ENCODE measurements at places on chromosomes 2 and 18.

DNA sequence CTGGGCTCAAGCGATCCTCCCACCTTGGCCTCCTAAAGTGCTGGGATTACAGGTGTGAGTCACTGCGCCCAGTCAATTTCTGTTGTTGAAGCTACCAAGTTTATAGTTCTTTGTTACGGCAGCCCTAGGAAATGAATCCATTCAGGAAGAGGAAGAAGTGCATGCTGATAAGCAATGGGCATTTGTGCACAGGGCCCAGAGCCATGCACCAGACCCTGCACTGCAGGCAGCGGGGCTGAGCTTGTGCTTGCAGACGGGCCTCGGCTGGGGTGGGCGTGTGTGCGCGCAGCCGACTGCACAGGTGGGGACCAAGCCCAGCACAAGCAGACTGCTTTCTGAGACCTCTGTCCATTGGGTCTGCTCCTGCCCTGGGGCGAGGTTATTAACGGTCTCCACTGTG is 144.6 kb downstream of the CABLES1 start:
- peak; percentile 10 for DNase-seq
- no peaks in the 10 kb centered on the region for H3K27me3 ChIP-seq
- no peaks in the 10 kb centered on the region for H3K36me3 ChIP-seq
- peaks cover 47% of the 10 kb centered on the region for H3K4me1 ChIP-seq
- no peak overlapping the region for H3K27ac ChIP-seq

- H3K4me1 ChIP-seq, result no peaks in the 10 kb centered on the region
- H3K27ac ChIP-seq, result no peak overlapping the region
- H3K36me3 ChIP-seq, result no peaks in the 10 kb centered on the region
- peaks cover 75% of the 10 kb centered on the region for H3K27me3 ChIP-seq
Measured at GRCh38 chr2:143158551-143159485, 29.6 kb downstream of the ARHGAP15 start.

DNA sequence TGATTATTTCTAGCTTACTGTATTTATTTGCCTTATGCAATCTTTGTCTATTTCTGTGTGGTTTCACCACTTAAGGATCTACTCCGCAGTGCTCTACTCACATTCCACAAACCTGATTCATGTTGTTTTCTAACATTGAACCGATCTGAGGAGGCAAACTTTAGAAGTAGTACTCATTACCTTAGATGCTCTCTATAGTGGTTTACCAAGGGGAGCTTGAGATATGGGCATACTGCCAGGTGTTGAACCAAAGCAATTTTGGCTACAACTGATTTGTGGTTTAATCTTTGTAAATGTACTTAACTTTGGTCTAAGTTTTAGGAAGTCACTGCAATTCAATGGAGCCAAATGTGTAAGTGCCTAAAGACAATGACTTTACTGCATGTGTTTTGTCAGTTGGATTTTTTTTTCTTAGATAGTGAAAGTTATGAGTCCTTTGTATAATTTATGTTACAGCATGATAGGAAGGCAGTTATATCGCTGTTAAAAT is 50.1 kb downstream of the MAP2 start:
- H3K4me3 ChIP-seq, result no peak overlapping the region
- H3K36me3 ChIP-seq, result no peaks in the 10 kb centered on the region
- 0 out of 2 replicates have a peak overlapping the region, but pooled peaks have one; percentile 9 for H3K27ac ChIP-seq

- no peaks in the 10 kb centered on the region for H3K4me1 ChIP-seq
- no peak for DNase-seq
- no peaks in the 10 kb centered on the region for H3K36me3 ChIP-seq
Measured at GRCh38 chr2:37529830-37530415, 141.5 kb downstream of the CDC42EP3 start.

DNA sequence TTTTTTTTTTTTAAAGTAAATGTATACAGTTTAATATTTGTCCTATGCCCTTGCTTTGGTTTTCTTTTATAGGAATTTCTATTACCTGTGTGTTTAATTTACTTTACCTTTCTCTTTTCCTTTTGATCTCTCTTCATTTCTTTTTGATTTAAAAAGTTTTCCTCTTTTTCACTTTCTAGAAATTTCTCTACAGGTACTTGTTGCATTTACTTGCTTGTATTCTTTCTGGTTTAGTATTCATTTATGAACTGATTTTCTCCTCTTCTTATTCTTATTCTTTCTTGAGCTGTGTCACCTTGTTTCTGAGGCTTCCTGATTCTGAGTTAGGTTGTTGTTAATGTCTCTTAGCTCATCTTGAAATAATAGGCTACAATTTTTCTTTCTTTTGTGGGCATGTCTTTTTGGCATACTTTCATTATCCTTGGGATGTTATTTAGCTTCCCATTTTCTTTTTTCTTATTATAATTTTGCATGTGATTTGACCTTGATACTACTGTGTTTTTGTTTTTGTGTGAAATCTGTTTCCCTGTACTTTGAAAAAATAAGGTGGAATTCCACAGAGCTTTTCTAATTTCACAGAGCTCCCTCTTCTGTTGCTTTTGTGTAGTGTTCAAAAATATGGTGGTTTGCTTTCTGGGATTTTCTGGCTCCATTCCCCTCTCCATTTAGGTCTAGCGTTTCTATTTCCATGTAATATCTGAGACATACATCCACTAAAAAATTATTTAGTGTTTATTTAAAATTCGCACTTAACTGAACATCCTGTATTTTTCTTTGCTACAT is 25.5 kb upstream of the ALMS1 start:
- no peak overlapping the region for H3K4me3 ChIP-seq
- no peak overlapping the region for H3K27ac ChIP-seq
- H3K27me3 ChIP-seq, result peaks cover 31% of the 10 kb centered on the region
- H3K4me1 ChIP-seq, result no peaks in the 10 kb centered on the region

DNA sequence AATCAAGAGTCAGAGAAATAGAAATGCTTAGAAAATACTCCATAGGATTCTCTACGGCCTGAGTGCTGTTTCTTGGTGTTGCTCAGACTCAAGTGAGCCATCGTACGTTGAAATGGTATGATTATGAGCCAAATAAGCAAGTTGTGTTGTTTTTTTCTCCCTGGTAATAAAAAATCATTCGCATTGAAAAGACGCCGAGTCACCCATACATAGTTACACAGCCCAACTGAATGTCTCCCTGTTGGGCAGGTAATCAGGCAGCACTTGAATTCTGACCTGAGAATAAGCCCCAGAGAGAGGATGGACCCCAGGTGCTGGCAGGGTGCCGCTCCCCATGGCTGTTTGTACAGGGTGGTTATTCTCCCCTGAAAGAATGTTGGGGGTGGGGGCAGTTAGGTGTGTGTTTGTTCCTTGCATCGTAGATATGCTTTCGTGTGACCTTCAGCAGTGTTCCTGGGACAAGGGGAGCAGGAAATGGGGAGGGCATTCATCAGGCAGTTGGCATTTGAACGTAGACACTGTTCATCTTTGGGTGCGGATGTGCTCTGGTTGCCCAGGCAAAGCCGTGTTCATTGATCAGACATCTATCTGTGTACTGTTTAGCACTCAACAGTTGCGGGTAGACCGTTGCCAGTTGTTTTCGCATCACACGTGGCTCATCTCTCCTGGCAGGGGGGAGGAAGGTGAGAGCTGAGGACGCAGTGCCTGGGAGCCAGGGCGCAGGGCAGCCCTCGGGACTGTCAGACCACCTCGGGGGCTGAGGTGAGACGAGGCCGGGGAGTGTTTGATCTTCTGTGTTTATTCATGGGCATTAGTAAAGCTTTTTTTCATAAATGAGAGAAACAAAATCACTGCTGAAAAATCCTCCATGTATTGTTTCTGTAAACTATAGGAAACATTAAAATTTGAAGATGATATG is 27.3 kb downstream of the MTCL1 start:
- no peak overlapping the region for H3K4me3 ChIP-seq
- 0 out of 2 replicates have a peak, but pooled peaks cover 3% of the 10 kb centered on the region for H3K36me3 ChIP-seq
- H3K4me1 ChIP-seq, result peaks cover 19% of the 10 kb centered on the region
- H3K27me3 ChIP-seq, result no peaks in the 10 kb centered on the region
